HCT116 (cell line): ENCODE measurements at places on chromosomes 5 and 9. TPM values are rescaled to one million over a fixed set of nuclear protein-coding genes. Genes with fewer than 3 reads are reported as not detected.
A peak's percentile ranks its signal among the peaks of the same experiment; 100 is the strongest.

The DDX4 gene
- total RNA-seq: not detected

The PCDHA4 gene
- total RNA-seq: not detected

- DNase-seq: no peak
These were observed 60.7 kb upstream of the NIPBL start for GRCh38 chr5:36815871-36816270.

The PHF24 gene
- total RNA-seq: 0.47 TPM

DNA sequence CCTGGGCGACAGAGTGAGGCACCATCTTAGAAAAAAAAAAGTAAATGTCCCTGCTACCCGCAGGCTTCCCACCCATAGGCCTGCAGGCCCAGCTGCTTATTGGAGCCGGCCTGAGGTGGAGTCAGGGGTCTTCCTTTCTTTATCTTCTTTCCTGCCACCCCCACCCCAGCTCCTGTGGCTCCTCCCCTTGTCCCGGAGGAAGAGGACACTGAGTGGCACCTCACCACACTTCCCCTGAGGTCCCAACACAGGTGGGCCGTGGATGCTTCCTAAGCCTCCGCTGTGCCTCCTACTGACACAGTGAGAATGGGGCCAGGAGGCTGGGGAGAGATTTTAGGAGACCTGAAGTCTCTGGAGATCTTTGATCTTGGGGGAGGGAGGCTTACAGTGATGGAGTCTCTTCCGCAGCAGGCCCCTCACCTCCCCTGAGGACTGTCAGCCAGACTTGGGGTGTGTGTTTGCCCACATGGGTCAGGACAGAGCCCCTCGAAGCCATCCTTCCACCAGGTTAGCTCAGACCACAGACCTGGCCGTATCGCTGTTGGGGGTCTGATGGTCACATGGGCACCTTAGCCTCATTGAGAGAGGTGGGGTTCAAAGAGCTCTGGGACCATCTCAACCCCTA is 135.4 kb upstream of the IER5L start:
- no peak for DNase-seq

GRCh38 chr5:15132816-15133405 is 261.3 kb upstream of the ANKH start:
- DNase-seq: no peak

GRCh38 chr5:111511831-111512374 is 432 bp downstream of the STARD4 start:
- no peak for DNase-seq

The SOWAHA gene
- total RNA-seq: 0.39 TPM

DNA sequence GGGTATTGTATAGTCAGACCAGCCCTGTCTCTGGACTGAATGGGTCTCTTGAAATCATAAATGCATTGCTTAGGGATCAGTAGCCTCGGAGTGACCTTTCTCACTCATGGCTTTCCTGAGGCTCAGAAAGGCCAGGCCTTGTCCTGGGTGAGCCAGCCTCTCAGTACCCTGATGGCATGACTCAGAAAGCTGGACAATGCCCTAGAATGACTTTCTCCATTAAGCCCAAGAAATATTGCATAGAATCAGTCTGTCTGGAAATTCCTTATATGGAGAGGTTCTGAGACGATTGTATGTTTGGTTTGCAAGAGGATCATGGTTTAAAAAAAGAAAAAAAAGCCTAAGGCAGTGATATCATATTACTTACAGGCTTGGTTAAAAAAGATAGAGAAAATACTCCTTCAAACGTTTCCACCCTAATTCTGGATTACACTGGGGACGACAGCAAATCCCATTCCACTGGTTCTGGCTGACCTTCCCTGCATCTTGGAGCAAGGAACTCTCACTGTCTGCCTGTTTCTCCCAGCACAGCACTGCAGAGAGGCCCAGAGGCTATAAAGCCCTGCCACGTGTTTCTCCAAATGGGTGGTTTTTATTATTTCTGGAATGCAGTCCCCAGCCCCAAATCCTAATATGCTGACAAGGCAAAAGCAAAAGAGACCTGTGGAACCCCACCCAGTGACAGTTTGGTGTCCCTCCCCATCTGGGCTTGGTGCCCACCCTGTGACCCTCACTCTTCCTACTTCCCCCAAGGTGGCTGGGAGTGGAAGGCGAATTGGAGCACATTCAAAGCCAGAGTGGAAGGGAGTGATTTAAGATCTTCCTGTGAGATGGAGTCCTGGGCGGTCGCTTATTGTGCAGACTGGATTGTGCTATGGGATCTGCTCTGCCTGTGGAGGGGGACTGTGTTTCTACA is 34.4 kb downstream of the MAP1B start:
- DNase-seq: no peak

The RICTOR gene
- total RNA-seq: 21.7 TPM

The NLN gene
- 67.6 TPM for total RNA-seq

DNA sequence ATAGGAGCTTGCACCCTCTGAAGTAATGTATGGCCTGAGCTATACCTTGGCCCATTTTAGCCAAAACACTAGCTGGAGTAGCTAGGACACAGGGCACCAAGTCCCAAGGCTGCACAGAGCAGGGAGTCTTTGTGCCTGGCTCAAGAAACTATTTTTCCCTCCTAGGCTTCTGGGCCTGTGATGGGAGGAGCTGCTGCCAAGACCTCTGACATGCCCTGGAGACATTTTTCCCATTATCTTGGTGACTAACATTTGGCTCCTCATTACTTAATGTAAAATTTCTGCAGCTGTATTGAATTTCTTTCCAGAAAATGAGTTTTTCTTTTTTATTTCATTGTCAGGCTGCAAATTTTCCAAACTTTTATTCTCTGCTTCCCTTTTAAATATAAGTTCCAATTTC is 1099.2 kb downstream of the CDH18 start:
- no peak for DNase-seq

The LCP2 gene
- 0.61 TPM for total RNA-seq

GRCh38 chr5:169080448-169080911 is 220.5 kb downstream of the SLIT3 start:
- DNase-seq: no peak

DNA sequence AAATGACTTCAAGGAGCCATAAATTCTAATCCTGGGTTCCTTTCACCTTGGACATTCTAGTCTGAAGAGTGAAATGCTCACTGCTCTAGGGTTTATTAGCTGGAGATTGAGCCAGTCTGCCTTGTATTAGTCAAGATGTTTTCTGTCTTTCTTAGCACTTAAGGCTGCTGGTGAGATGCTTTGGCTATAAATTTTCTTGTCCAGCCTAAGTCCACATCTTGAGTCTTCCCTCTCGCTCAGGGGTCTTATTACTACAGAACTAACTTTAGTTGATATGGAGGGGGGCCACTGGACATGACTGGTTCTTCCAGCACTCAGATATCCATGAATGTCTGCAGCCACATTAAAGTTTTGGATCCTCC is 316.4 kb downstream of the ARHGAP26 start:
- DNase-seq: no peak

DNA sequence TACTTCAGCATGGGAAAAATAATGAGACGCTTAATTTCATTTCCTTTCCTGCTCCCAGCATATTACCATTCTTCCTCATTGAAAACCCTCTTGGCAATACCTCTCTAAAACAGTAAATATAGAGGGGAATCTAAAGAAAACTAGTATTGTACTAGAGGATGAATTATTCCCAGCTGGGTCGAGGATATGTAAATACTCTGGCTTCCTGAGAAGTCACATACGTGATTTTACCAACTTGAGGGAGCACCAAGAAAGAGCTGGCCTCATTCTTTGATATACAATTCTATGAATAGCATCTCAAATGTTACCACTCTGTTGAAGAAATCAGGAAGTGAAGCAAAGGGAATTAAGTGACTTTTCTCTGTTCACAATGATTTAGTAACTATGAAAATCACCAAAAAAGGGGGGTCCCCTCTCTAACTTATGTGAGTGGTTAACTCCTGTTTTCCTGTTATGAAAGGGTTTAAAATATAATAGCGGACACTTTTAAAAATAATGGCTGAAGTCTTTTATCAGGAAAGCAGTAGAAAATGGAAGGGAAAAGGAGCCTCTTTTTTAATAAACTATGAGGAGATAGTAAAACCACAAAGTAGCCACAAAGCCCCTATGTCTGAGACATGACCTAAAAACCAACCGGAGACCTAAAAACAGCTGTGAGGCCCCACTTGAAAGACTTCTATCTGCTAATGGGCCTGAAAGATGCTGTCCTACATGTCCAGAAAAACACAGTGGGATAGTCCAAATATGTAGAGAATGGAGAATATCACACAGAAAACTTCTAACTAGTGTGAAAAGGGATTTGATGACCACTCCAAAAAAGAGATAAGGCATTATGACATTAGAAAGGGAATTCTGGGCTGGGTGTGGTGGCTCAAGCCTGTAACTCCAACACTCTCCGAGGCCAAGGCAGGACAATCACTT is 42.6 kb downstream of the LPAR1 start:
- DNase-seq: no peak

- peak; percentile 62 for DNase-seq
These were observed 6.7 kb upstream of the WNT8A start for GRCh38 chr5:138077064-138077696.
